Naive thymus-derived CD4-positive, alpha-beta T cell (primary cell): ENCODE measurements at places on chromosomes 7 and 10. TPM values are rescaled to one million over a fixed set of nuclear protein-coding genes. Genes with fewer than 3 reads are reported as not detected.

- no peak overlapping the region for H3K27ac ChIP-seq
- no peaks in the 10 kb centered on the region for H3K27me3 ChIP-seq
- no peak overlapping the region for H3K4me3 ChIP-seq
- no peaks in the 10 kb centered on the region for H3K36me3 ChIP-seq
- H3K4me1 ChIP-seq, result no peaks in the 10 kb centered on the region
These were observed 19.6 kb upstream of the PIP4K2A start for GRCh38 chr10:22733992-22734391.

- H3K27me3 ChIP-seq, result no peaks in the 10 kb centered on the region
- H3K27ac ChIP-seq, result no peak overlapping the region
- DNase-seq, result no peak
- no peaks in the 10 kb centered on the region for H3K36me3 ChIP-seq
- no peak overlapping the region for H3K4me3 ChIP-seq
These were observed 73.3 kb downstream of the MICALL2 start for GRCh38 chr7:1385809-1386622.

DNA sequence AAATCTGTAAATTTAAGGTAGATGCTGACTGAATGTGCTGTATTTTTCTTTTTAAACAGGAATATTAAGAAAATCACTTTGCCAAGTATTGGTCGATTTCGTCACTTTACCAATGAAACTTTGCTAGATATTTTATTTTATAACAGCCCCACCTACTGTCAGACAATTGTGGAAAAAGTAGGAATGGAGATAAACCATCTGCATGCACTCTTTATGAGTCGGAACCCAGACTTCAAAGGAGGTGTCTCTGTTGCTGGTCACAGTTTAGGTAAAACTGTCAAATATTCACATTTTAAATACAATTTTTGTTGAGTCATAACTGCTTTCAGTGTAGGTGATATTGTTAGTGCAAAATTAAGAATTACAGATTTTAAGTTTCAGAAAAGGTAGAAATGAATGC lies 25.2 kb downstream of the SEC23IP start:
- no peak overlapping the region for H3K27ac ChIP-seq
- H3K27me3 ChIP-seq, result no peaks in the 10 kb centered on the region
- H3K4me3 ChIP-seq, result no peak overlapping the region
- no peak for DNase-seq
- peaks cover 42% of the 10 kb centered on the region for H3K36me3 ChIP-seq

The TLX1 gene
- not detected for polyA plus RNA-seq
